ENCODE measurements at places on chromosomes 2 and 18.

- DNase-seq, result no peak
These were observed 13.0 kb upstream of the SULT1C4 start for GRCh38 chr2:108364676-108365297.

DNA sequence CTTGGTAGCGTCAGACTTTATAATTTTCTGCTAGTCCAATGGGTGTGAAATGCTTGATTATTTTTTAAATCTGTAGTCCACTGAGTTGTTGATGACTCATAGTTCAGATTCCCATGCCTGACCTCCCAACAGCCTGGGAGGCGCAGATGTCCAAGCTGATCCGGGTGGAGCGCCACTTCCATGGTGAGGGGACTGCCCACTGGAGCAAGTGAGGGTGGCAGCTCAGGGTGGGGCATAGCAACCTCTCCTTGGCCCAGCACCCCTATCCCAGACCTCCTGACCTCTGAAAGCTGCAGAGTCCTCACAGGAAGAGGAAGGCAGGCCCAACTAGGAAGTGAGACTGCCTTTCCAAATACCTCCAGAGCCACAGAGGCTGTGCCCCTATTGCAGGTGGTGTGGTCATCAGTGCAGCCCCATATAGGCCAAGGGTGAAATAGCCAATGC lies 4.4 kb downstream of the MAL start:
- no peak for DNase-seq

GRCh38 chr2:10297191-10297830 lies 5.4 kb upstream of the HPCAL1 start:
- no peak for DNase-seq

GRCh38 chr18:78794071-78794430 lies 185.6 kb upstream of the SALL3 start:
- no peak for DNase-seq
